Left ventricle myocardium inferior (tissue), 1 donor: ENCODE measurements at places on chromosomes 7 and 10.

GRCh38 chr7:132135746-132136385, 440.4 kb downstream of the PLXNA4 start:
- peaks cover 13% of the 10 kb centered on the region for H3K4me1 ChIP-seq
- H3K36me3 ChIP-seq: peaks cover 17% of the 10 kb centered on the region
- no peak overlapping the region for H3K4me3 ChIP-seq
- H3K27ac ChIP-seq: no peak overlapping the region

DNA sequence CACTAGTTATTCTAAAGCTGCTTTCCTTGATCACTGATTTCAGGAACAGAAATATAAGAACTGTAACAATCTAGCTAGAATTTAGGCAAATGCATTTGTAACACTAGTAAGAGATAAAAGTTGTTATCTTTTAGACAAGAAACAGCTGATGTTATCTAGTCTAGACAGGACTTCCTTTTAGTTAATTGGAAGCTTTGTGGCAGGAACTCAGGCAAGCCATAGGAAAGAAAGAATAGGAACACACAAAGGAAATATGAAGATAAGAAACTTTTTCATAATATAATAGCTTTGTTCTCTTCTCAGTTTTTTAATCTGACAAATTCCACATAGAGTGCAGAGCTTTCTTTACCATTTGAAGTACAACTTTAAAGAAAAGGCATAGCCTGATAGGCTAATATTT, 59.0 kb upstream of the AGR3 start:
- no peaks in the 10 kb centered on the region for H3K36me3 ChIP-seq
- H3K27me3 ChIP-seq: no peaks in the 10 kb centered on the region
- H3K4me1 ChIP-seq: no peaks in the 10 kb centered on the region
- no peak overlapping the region for H3K4me3 ChIP-seq

DNA sequence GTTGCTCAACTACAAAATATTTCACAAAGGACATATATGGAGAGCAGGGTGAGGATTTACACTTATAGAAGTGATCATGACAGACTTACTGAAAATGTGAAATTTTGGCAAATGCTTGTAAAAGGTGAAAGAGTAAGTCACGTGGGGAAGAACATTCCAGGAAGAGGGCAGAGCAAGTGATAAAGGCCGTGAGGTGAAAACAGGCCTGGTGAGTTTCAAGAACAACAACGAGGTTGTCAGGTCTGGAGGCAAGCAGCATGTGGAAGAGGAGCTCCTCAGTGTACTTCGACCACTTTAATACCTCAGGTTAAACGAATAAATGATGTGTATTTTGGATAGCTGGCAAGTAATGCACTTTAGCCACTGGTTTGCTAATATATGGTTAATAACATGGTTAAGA, 706.7 kb downstream of the PCDH15 start:
- no peaks in the 10 kb centered on the region for H3K36me3 ChIP-seq
- no peak overlapping the region for H3K4me3 ChIP-seq
- H3K27me3 ChIP-seq: no peaks in the 10 kb centered on the region
- no peak overlapping the region for H3K27ac ChIP-seq

GRCh38 chr7:75866114-75866488, 12.7 kb upstream of the RHBDD2 start:
- H3K27ac ChIP-seq: no peak overlapping the region
- peaks cover 5% of the 10 kb centered on the region for H3K4me1 ChIP-seq
- no peak for DNase-seq
- H3K36me3 ChIP-seq: no peaks in the 10 kb centered on the region
- H3K27me3 ChIP-seq: no peaks in the 10 kb centered on the region

GRCh38 chr7:116552602-116553001, 27.8 kb downstream of the CAV1 start:
- DNase-seq: no peak
- H3K36me3 ChIP-seq: peaks cover 54% of the 10 kb centered on the region
- H3K27ac ChIP-seq: peak overlapping the region; percentile 84

DNA sequence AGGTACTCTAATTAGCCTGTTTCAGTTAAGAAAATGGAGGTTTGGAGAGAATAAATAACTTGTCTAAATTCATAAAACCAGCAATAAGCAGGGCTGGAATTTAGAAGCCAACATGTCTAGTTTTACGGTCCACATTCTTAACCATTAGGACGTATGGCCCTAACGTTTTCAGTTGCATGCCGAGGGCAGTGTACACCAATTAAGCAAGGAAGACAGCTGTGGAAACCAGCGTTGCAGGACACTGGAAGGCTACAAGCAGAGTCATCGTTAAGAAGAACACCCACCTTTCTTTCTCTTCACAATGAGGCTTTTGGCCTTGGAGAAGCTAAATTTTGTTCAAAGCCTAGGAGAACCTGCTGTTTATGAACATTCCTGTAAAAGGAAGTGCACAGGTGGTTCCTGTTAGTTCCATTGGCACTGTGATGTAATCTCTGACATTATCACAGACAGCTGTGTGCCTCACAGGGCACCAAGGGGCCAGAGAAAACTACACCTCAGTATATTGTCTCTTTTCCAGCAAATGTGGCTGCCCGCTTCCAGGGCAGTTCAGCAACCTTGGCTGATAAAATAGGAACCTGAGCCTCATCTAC, 21.0 kb downstream of the MPP7 start:
- H3K36me3 ChIP-seq: no peaks in the 10 kb centered on the region
- peaks cover 47% of the 10 kb centered on the region for H3K4me1 ChIP-seq
- no peak overlapping the region for H3K27ac ChIP-seq
- H3K4me3 ChIP-seq: no peak overlapping the region

- H3K27me3 ChIP-seq: no peaks in the 10 kb centered on the region
- H3K36me3 ChIP-seq: no peaks in the 10 kb centered on the region
- H3K27ac ChIP-seq: peak overlapping the region; percentile 73
These were observed 236.1 kb downstream of the ELMO1 start for GRCh38 chr7:37212556-37212955.

- H3K27ac ChIP-seq: no peak overlapping the region
- H3K4me1 ChIP-seq: peaks cover 15% of the 10 kb centered on the region
- H3K36me3 ChIP-seq: no peaks in the 10 kb centered on the region
These were observed 1.5 kb downstream of the PCLO start for GRCh38 chr7:83161186-83161585.

DNA sequence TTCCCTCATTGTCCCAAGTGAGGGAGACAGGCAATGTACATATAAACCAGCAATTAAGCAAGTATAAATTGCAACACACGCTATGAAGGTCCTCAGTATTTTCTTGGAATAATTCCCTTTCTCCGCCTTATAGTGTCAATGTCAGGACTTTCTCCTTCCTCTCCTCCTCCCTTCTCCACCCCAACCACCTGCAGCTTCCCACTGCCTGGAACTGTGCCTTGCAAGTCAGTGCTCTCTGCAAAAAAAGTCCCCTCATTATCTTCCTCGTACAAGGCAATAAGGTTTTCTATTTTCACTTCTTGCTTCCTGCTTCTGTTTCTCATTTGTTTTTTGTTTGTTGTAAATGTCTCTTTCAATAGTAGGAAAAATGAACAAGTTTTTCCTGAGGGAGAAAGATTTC, 111.7 kb downstream of the GPR26 start:
- H3K4me3 ChIP-seq: no peak overlapping the region
- no peak for DNase-seq
- peaks cover 75% of the 10 kb centered on the region for H3K27me3 ChIP-seq
- no peak overlapping the region for H3K27ac ChIP-seq
- no peaks in the 10 kb centered on the region for H3K4me1 ChIP-seq

- H3K36me3 ChIP-seq: no peaks in the 10 kb centered on the region
- no peak overlapping the region for H3K27ac ChIP-seq
- H3K4me3 ChIP-seq: no peak overlapping the region
- no peak for DNase-seq
- H3K27me3 ChIP-seq: peaks cover 39% of the 10 kb centered on the region
These were observed 78.4 kb upstream of the UNC5B start for GRCh38 chr10:71133710-71134686.

DNA sequence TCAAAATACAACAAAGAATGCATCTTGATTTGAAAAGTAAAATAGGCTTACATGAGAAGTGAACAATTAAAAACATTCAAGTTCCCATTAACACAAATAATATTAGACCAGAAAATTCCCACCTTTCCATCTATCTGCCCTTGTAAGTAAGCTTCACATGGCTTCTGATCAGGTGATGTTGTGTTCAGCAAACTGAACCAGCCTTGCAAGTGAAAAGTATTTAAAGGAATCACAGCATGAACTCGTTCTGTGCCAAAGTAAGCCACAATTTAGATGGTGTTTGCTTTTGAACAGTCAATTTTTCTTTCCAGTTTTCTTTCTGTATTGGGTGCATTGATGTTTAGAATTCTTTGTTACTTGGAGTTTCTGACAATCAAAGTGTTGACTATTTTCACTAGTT, 347.9 kb downstream of the TNS3 start:
- H3K4me1 ChIP-seq: peaks cover 17% of the 10 kb centered on the region
- no peaks in the 10 kb centered on the region for H3K36me3 ChIP-seq
- no peak overlapping the region for H3K27ac ChIP-seq
- DNase-seq: no peak
- no peaks in the 10 kb centered on the region for H3K27me3 ChIP-seq
- H3K4me3 ChIP-seq: no peak overlapping the region

- no peak overlapping the region for H3K4me3 ChIP-seq
- H3K27ac ChIP-seq: no peak overlapping the region
- DNase-seq: no peak
- no peaks in the 10 kb centered on the region for H3K36me3 ChIP-seq
- H3K4me1 ChIP-seq: no peaks in the 10 kb centered on the region
- no peaks in the 10 kb centered on the region for H3K27me3 ChIP-seq
These were observed 182.1 kb upstream of the CDC14C start for GRCh38 chr7:48742079-48742798.

GRCh38 chr7:122724366-122724765, 21.6 kb upstream of the RNF148 start:
- H3K36me3 ChIP-seq: no peaks in the 10 kb centered on the region
- no peak for DNase-seq
- peaks cover 21% of the 10 kb centered on the region for H3K4me1 ChIP-seq
- H3K27me3 ChIP-seq: no peaks in the 10 kb centered on the region

DNA sequence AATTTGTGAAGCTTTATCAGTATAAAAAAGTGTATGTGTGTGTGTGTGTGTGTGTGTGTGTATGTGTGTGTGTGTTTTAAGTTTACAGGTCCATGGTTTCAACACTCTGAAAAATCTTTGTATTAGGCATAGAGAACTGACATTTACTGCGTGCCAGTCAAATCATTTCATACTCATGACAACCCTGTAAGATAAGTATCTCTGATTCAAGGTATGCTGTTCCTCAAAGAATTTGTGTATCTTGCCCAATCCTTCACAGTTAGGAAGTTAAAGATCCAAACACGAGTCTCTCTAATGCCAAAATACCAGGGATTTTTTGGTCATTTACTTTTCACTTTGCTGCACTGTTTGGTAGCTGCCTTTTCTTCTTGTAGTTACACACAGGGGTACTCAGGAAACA, 1121.3 kb upstream of the AUTS2 start:
- H3K27me3 ChIP-seq: peaks cover 24% of the 10 kb centered on the region
- no peak for DNase-seq
- no peak overlapping the region for H3K27ac ChIP-seq
- no peaks in the 10 kb centered on the region for H3K36me3 ChIP-seq
- H3K4me1 ChIP-seq: no peaks in the 10 kb centered on the region

- DNase-seq: no peak
- peaks cover 10% of the 10 kb centered on the region for H3K27me3 ChIP-seq
- peak overlapping the region; percentile 68 for H3K27ac ChIP-seq
- no peaks in the 10 kb centered on the region for H3K36me3 ChIP-seq
- peaks cover 4% of the 10 kb centered on the region for H3K4me1 ChIP-seq
- no peak overlapping the region for H3K4me3 ChIP-seq
These were observed 25.7 kb upstream of the ENTPD1 start for GRCh38 chr10:95730233-95730632.

DNA sequence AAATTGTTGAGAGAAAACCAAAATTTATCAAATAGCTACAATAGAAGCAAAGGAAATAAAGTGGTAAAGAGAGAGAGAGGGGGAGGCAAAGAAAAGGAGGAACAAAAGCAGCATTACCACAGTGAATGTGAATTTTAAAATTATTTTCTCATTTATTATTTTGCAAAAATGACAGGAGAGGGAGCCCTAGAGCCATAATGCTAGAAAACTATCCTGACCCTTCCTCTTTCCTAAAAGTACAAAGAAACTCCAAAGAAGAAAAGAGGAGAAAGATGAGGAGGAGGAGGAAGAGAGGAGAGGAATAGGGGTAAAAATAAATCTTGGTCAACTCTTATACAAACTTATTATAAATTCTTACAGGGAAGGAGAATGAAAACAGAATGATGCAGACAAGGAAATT, 921.5 kb downstream of the NRG3 start:
- no peaks in the 10 kb centered on the region for H3K4me1 ChIP-seq
- no peaks in the 10 kb centered on the region for H3K36me3 ChIP-seq
- no peak overlapping the region for H3K4me3 ChIP-seq
- no peak for DNase-seq
- H3K27ac ChIP-seq: no peak overlapping the region
- H3K27me3 ChIP-seq: no peaks in the 10 kb centered on the region

DNA sequence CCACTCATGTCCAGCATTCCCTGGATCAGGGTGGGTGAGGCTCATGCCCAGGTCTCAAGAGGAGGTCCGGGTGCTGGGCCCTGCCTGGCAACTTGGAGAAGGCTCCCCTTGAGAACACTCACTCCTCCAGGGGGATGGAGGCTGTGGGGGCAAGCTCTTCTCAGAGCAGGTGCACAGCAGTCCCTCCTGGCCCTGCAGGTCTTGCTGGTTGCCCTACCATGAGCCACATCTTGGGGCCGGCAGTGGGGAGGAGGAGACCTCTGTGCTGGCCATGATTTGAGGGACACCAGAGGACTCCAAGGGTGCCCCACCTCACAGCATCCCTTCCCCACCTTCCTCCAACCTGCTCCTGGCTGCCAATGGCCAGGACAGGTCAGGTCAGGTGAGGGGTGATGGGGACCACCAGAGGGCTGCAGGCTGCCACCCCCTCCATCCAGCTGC, 87.4 kb upstream of the RET start:
- H3K4me1 ChIP-seq: no peaks in the 10 kb centered on the region
- no peak overlapping the region for H3K27ac ChIP-seq

GRCh38 chr7:46864716-46865115, 717.2 kb downstream of the TNS3 start:
- H3K27me3 ChIP-seq: no peaks in the 10 kb centered on the region
- no peak overlapping the region for H3K4me3 ChIP-seq
- H3K36me3 ChIP-seq: no peaks in the 10 kb centered on the region

DNA sequence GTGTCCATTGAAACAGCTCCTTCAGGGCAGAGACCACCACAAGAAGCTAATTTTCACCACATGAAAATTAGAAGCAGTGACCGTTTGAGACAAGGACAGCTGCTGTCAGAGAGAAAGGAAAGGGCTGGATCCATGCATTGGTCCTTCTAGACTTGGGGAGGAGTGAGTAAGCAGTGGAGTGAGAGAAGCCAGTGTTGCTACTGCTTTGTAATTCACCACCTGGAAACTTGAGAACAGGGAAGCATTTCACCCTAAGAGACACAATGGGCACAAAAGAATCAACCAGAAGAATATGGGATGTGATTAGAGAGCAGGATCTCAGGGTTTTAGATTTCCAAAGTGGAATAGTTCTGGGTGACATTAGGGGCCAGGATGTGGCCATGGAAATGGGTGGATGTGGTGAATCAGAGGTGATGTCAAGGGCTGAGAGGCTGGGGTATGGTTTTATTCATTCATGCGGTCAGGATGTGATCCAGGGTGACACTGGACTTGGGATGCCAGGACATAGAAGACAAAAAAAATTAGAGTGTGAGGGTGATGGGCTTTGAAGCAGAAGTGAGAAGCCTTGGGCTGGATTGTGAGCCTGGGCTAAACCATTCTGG, 61.6 kb downstream of the DENND11 start:
- H3K4me3 ChIP-seq: no peak overlapping the region
- peaks cover 10% of the 10 kb centered on the region for H3K4me1 ChIP-seq
- no peak overlapping the region for H3K27ac ChIP-seq
- H3K27me3 ChIP-seq: no peaks in the 10 kb centered on the region

GRCh38 chr10:72932259-72933015, 22.2 kb downstream of the PLA2G12B start:
- no peaks in the 10 kb centered on the region for H3K36me3 ChIP-seq
- no peak overlapping the region for H3K27ac ChIP-seq
- no peaks in the 10 kb centered on the region for H3K4me1 ChIP-seq
- H3K27me3 ChIP-seq: no peaks in the 10 kb centered on the region
